ENCODE measurements at places on chromosomes 1 and 21.

GRCh38 chr1:71030026-71030425 is 17.6 kb downstream of the PTGER3 start:
- DNase-seq: no peak

DNA sequence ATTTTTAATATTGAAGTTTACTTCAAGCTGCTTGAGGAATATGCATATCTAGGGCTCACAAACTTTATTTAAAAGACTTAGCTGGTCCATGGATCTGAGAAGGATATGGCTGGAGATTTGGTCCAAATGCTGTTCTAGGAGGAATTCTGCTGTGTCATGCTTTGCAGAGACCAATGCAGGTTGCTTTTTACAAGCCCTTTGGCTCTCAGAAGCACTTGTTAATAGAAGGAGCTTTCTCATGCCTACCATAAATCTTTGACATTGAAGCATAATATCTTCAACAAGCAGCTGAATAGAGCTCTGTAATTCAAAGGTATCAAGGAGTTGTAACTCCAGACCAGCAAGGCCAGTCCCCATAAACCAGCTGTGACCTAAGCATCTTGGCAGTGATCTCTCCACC is 299.1 kb downstream of the HHAT start:
- DNase-seq: no peak

DNA sequence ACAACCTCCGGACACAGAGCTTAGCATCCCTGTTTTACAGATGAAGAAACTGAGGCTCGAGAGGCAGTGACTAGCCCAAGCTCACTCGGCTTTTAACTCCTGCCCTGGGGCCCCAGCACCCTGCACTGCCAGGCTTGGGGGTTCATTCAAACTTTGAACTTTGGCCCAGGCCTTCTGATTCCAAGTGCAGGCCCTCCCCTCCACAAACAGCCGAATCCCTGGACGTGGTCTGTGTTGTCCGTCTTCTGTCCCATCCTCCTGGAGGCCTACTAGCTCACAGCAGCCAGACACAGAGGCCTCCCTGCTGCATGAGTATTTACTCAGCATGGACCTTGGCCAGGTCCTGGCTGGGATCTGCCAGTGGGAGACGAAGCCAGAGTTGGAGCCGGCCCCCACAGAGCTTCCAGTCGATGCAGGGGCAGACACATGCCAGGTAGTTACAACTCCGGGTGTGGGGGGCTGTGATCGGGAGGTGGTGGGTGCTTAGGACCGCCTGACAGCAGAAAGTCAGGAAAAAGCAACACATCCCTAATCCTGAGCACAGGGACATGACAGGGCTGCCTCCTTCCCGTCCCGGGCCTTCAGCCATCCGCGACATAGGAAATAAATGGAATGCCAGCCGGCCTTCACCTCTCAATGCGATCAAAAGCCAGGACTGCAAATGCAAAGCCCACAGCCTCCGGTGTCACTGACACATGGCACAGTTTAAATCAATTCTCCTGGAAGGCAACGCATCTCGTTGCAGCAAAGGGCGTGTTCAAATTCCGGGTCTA is 7.4 kb downstream of the IFFO2 start:
- no peak for DNase-seq

DNA sequence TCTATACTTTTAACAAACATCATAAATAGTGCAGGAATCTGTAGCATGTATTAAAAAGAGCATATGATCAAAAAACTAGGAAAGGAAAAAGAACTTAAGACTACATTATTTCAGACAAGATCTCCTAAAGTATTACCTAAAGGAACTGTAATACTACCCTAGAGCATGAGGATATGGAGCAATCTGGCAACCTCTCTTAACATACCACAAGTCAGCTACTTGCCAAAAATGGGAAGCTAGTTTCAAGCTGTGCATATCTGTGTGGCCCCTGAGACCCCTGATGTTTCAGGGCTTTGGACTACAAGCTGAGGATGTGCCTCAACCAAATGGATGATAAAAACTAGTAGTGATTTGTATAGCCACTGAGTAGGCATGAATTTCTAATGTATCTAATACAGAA is 525.6 kb downstream of the PTBP2 start:
- DNase-seq: no peak

DNA sequence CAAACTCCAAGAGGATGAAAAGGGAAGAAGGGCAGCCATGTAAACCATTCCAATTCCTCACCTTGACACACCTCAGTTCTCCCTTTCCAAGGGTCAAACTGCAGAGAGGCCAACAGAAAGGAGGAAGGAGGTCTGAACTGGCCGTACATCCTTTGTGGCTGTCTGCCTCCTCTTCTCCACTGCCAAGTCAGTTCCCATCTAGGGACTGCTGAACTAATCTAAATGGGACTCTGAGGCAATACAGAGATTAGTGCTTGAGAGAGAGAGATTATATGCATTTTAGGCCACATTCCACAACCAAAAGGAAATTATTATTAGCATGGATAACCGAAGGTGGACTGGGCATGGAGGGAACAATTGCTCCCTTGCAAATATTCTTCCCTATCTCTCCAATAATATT is 2.7 kb downstream of the ARHGEF11 start:
- DNase-seq: no peak

DNA sequence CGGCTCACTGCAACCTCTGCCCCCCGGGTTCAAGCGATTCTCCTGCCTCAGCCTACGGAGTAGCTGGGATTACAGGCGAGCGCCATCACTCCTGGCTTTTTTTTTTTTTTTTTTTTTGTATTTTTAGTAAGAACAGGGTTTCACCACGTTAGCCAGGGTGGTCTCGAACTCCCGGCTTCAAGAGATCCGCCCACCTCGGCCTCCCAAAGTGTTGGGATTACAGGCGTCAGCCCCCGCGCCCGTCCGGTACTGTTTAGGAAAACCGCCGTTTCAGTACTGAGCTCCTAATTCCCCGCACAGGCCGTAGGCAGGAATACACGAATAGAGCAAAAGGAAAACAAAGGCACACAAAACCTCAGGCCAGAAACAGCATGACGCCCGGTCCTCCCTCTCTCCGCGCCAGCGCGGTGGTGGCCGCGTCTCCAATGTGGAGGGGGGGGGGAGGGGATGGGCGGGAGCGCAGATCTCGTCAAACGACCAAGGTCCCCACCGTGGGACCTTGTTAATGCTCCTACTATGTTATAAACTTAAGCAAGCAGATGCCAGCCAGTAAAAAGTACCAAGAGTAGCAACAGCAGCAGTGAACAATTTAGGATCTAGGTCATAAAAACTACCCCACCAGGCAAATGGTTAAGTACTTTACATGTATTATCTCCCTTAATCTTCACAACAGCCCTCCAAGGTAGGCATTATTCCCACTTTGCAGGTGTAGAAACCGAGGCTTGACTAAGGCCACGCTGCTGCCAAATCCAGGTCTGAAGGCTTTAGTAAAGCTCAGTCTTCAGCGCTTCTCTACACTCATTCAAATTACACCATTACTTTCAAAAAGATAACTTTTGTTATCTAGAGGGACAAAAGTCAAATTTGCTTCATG is 648 bp upstream of the ADAR start:
- DNase-seq: peak; percentile 34

DNA sequence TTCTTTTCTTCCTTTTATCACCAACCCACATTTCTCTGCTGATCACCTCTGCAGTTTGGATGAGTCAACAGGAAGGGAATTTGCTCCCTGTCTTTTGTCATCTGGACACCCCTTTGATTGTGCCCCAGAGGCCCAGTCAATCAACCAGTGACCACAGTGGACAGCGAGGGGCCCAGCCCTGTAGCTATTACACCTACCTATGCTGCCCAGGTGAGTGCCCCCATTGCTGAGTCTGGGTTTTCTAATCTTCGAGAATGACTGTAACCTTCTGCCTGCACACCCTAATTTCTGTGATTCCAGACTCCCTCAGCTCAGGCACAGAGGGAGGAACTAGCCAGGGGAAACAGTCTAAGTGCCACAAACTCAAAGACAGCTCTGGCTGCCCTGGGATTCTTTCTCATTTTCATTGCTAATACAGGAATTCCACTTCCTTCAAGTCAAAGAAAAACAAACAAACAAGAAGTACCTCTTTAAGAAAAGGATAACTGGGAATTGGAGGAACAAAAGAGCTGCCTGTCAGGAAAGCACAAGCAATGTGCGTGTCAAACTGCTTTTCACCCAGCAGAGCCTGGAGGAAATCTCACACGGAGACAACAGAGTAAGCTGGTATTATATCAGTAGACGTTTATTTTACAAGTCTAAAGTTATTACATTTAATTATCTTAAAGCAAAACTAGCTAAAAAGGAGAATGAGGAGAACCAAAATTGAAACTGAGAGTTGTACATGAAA is 311.1 kb downstream of the AJAP1 start:
- no peak for DNase-seq

DNA sequence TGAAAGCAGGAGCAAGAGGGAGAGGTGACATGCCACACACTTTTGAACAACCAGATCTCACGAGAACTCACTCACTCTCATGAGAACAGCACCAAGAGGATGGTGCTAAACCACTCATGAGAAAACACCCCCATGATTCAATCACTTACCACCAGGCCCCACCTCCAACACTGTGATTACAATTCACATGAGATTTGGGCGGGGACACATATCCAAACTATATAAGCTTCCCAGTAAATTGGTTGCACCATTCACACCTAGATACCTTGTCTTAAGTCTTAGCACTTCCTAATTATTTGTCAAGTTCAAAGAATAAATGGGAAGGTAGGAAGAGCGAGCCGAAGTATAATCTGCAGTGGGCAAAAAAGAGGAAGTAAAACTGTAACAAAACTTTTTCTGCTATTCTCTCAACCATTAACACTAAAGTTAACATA is 34.3 kb downstream of the AMY1C start:
- no peak for DNase-seq

DNA sequence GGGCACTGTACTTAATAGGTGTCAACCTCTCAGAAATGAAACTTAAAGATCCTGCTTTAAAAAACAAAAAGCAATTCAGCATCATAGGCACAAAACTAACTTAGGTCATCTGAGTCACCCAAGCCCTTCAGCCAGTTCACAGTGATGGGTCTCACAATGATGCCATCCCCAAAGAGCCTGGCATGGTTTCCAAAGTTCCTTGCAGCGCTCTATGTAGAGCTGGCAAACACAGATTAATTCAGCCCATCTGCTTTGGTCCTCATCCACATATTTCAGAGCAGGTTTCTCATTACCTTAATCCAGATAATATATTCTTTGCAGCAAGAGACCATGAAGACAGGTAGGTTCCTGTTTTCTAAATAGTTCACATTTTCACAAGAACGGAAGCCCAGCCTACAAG is 14.6 kb upstream of the PLA2G2C start:
- no peak for DNase-seq

GRCh38 chr21:27202301-27202700 is 235.4 kb upstream of the ADAMTS5 start:
- no peak for DNase-seq

DNA sequence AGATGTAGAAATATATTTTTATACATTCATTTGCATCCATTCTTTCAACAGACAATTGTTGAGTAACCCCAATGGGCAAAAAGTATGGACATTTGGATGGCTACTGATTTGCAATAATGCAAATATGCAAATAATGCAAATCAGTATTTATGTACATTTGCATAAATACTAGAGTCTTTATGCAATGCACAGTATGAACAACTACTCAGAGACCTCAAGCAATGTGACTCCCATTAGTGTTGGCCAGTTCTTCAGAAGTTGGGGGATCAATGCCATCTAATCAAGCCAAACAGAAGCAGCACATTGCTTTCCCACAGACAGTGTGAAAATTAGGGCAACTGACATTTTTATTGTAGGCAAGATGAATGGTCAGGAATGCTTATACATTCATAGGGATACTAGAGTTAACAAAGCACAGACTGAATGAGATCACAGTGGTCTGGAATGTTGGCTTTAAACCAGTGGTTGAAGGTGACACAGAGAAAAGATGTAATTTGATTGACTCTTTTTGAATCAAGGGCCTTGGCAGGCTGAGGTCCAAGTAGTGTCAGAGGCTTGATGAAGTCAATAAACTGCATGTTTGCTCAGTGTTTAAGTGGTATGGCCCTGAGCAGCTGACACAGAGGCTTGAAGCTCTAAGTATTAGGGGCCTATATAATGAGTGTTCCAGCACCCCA is 256.6 kb downstream of the CTH start:
- DNase-seq: no peak

- DNase-seq: peak; percentile 76
Measured at GRCh38 chr1:160400223-160400645, at the start of gene VANGL2. TSS of gene VANGL2 (plus strand) at chr1:160400564. CDS start at chr1:160415838, 15,274 bp downstream.

- DNase-seq: no peak
Measured at GRCh38 chr1:3127738-3128137, 58.7 kb downstream of the PRDM16 start.

DNA sequence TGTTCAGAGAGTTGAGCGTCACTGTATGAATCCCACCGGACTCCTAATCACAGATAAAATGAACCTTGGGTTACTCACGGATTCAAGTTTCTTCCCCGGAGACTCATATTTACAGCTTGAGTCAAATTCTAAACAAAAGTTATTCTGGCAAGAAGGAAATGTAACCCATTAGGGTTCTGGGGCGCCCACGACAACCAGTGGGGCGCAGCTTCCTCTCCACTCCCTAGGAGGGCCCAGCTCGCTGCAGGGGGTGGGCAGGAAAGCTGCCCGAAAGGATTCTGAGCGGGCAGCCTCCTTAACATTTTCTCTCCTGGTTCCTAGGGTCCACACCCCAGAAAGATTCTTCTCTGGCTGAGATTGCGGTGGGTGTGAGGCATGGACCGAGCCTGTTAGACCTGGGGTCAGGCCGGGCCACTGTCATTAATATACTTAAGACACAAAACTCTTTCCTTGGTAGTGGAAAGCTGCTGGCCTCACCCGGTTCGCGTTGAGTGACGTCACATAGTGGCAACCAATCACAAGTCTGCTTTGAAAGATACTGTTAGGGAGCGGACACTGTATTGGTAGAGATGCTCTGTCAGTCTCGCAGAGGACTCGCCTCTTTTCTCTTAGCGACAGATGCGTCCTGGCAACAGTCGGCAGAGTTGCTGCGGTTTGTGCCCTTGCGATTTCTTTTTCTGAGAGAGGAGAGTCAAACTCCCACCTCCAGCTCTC is 13.6 kb upstream of the MCOLN3 start:
- DNase-seq: peak; percentile 92

GRCh38 chr1:59856725-59857338 is 42.1 kb downstream of the HOOK1 start:
- no peak for DNase-seq

GRCh38 chr1:97338347-97338746 is 582.5 kb downstream of the DPYD start:
- no peak for DNase-seq

DNA sequence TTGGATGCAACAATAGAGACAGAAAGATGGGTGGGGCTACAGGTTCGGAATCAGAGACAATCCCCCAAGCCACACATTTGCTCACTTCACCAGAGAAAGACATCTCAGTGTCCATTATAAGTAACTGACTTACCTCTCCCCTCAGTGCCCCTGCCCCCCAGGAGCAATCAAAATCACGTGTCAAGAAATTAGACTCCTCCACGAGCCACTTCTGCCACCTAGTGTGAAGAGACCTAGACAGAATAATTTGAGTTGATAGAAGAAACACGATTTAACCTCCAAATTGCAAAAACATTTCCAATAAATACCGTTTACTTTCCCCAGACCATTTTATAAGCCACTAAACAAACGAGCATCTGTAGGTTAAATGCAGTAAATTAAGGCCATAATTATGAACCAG is 123.2 kb downstream of the SLC30A10 start:
- DNase-seq: no peak
